ENCODE measurements at places on chromosomes 1 and 21.

GRCh38 chr21:34100790-34101189, 27.4 kb downstream of the MRPS6 start:
- no peak for DNase-seq

GRCh38 chr1:203311368-203312301, 6.3 kb downstream of the BTG2 start:
- DNase-seq = no peak

- DNase-seq = no peak
Observed at GRCh38 chr1:197862671-197863070, 39.8 kb upstream of the C1orf53 start.

DNA sequence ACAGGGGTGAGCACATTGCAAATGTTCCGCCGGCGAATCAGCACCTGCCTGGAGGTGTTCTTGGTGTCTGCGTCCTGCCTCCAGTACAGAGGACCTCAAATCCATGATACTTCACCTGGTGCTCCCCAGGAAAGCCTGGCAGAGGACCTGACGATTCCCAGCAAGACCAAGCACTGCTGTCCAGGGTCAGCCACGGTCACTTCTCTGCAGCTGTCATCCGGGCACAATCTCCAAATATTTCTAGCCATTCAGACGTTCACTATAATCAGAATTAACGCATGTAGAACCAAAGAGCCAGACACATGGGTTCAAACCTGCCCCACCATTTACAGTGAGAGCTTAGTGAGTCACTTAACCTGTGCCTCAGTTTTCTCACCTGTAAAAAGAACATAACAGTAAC, 74.5 kb downstream of the CLIC6 start:
- no peak for DNase-seq

DNA sequence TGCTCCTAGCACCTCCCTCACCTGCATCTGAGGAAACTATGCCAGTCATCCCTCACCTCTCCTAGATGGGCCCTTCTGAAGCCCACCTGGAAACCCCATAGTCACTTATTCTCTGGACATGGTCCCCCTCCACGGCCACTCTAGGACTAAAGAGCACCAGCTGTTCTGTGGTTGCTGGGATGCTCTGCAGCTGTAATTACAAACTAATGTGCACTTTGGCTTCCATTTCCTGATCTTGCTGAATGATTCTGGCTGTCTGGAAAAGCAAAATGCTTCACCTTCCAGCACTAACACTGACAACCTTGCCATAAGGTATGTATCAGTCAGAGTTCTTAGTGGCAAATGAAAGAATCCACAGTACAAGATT, 48.7 kb upstream of the PSEN2 start:
- no peak for DNase-seq

GRCh38 chr1:207848234-207848633, 62.7 kb downstream of the CD34 start:
- DNase-seq = no peak

- DNase-seq = peak; percentile 93
Observed at GRCh38 chr21:36415375-36415774, 30.2 kb downstream of the CHAF1B start.

DNA sequence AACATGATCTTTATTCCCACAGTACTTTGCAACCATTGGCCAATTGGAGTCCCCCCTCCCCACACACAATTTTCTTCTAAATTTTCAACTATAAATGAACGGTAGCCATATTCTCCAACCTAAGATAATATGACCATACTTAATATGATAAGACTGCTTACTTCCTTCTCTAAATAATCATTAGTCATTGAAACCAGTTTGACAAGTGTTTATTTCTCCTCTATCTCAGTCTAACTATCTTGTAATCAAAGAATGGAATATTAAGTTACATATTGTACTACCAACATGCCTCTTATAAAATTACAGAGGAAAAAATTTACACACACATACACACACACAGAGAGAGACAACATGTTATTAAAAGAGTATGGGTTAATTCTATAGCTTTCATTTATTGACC, 567.4 kb upstream of the TMPRSS15 start:
- no peak for DNase-seq

- DNase-seq = no peak
Observed at GRCh38 chr1:83637009-83637408, 361.9 kb downstream of the TTLL7 start.

- DNase-seq = no peak
Observed at GRCh38 chr1:11634365-11635192, 19.6 kb downstream of the FBXO2 start.

DNA sequence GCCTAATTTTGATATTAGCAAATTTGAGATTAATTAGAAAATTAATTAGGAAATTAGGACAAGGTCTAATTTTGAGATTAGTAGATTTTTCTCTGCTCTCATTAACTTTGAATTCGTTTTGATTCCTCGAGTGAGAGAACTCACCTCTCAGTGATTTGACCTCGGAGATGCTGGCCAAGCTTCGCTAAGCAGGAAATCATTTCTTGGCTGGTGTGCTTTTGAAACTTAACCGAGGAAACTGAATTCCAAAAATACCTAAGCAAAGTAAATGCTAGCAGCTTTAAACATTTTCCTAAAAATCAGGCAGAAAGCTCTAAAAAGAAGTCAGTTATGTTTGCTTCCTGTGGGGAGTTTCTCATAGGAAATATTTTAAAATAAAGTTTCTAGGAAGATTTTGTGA, 34.9 kb downstream of the CDC14A start:
- DNase-seq = no peak

- no peak for DNase-seq
Observed at GRCh38 chr1:181469829-181470228, 13.5 kb upstream of the CACNA1E start.

DNA sequence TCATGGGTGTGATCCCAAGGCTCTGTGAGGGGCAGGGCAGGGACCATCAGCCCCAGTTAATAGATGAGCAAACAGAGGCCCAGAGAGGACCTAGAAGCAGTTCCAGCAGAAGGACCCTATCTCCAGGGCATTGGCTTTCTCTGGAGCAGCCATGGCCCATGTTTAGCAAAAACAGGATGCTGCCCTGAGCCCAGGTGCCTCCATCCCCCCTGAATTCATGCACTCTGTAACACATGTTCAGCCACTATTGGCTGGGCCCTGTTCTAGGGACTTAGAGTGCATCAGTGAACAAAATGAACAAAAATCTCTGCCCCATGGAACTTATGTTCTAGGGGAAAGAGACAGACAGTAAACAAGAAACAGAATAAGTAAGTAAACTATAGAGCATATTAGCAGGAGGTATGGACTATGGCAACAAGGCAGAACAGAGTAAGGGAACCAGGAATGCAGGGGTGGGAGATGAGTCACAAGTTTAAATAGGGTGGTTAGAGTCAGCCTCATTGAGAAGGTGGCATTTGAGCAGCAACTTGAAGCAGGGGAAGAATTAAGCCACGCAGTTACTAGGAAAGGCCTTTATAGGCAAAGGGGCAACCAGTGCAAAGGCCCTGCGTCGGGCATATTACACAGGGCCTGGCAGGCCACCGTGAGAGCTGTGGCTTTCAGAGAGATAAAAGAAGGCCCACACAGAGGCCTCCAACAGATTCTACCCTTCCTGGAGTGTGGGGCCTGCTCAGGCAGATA, 185.9 kb upstream of the EDN2 start:
- DNase-seq = no peak

GRCh38 chr1:217322834-217323233, 308.1 kb downstream of the GPATCH2 start:
- DNase-seq = no peak

DNA sequence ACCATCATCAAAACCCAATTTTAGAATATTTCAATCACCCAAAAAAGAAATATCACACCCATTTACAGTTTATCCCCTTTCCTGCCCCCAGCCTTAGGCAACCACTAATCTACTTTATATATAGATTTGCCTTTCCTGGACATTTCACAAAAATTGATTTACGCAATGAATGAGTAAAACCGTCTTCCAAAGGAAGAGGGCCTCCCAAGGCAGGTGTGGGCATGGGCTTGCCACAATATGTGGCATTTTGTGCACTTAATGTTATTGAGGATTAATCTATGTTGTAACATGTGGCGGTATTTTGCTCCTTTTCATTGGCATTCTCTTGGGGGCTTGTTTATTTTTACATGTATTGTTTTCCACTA, 11.8 kb upstream of the BMP8B start:
- no peak for DNase-seq

DNA sequence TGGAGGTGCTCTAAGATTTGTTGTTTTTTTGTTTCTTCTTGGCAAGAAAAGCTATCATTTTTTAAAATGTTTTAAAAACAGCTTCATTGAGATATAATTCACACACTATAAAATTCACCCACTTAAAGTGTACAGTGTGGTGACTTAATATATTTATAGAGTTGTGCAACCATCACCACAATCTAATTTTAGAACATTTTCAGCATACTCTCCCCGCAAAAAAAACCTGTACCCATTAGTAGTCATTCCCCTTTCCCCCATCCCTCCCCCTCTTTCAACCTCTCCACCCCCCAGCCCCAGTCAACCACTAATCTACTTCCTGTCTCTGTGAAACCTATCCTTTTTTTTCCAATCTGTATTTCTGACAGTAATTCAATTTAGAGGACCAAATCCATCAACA, 30.6 kb downstream of the ZC3H11B start:
- no peak for DNase-seq

GRCh38 chr1:182408435-182409075, 8.1 kb upstream of the TEDDM1 start:
- no peak for DNase-seq

GRCh38 chr21:46052703-46053651, 44.9 kb upstream of the COL6A2 start:
- no peak for DNase-seq

DNA sequence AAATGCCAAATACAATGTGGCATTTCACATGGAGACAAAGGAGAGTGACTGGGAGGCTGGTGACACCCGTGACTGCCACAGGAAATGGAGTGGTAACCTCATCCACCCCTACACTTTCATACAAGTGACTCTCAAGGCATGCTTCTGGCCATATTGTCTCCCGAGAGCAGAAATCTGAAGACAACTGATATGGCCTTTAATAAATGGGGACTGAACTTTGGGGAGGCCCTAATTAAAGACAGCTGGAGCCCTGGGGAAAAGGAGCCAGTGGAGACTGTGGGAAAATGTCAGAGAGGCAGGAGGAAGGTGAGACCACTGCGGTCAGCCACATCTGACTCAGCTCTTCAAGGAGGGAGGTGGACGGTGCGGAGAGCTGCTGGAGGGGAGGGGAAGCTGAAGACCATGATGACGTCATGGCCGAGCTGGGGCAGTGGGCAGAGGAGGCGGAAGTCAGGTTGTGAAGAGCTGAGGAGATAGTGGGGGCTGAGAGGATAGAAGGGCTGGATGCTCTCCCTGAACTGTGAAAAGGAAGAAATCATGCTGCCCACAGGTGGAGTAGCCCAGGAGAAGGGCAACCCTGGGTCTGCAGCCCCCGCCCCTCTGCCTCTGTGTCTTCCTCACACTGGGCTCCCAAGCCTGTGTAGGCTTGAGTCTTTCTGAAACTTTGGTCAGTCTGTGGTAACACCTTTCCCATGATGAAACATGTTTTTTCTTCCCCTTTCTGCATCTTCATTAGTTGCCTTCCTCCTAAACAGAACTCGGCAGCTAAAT, 14.0 kb upstream of the NCF2 start:
- DNase-seq = no peak

Measured in NCI-H146 (cell line).